ENCODE measurements at places on chromosomes 2 and 18.
A peak's percentile ranks its signal among the peaks of the same experiment; 100 is the strongest.

GRCh38 chr2:234680688-234681619, 184.1 kb upstream of the ARL4C start:
- no peak for DNase-seq

DNA sequence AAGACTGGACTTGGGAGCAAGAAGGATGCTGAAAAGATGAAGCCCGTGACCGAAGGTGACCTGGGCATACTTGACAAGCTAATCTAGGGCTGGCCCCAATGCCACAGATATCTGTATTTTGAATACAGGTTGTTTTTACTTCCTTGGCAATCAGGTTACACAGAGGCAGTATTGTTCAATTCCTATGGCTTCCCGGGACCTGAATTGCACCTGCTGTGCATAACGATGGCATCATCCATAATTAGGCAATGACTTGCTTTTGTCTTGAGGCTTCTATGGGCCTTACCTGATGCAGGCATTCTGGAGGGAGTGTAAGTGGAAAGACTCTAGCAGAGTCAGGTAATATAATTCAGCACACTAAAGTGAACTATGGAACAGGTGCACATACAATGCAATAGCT, 60.6 kb upstream of the CUL3 start:
- DNase-seq, result peak; percentile 97

- no peak for DNase-seq
Observed at GRCh38 chr2:127181851-127182250, 38.2 kb downstream of the CYP27C1 start.

- peak; percentile 55 for DNase-seq
Observed at GRCh38 chr2:177165061-177165583, 47.5 kb upstream of the HNRNPA3 start.

GRCh38 chr2:240983996-240984498, 14.4 kb upstream of the SNED1 start:
- DNase-seq, result no peak

- no peak for DNase-seq
Observed at GRCh38 chr2:235688511-235689426, 194.9 kb downstream of the AGAP1 start.

GRCh38 chr2:42851186-42851585, 58.8 kb upstream of the HAAO start:
- DNase-seq, result no peak

- DNase-seq, result no peak
Observed at GRCh38 chr2:207469451-207469850, 60.3 kb upstream of the CREB1 start.

GRCh38 chr2:178946494-178946893, 103.4 kb downstream of the CCDC141 start:
- no peak for DNase-seq

DNA sequence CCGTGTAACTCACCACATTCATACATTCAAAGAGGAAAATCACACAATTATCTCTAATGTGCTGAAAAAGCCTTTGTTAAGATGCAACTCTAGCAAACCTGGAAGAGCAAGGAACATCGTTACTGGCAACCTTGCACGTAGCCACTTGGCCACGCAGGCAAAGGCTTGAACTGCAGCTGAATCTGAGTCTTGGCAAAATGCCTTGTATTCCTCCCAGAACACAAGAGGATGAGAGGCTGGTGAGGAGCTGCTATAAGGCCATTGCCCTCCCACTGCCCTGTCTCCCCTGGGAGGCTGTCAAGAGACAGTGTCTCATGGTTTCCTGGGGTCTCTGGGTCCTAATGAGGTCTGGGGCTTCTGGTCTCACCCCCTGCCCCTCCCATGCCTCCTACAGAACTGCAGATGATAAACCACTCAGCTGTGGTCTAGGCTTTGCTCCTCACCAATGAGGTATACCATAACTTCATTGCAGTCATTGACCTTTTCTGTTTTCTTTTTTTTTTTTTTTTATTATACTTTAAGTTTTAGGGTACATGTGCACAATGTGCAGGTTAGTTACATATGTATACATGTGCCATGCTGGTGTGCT, 141.4 kb downstream of the SPP2 start:
- no peak for DNase-seq

- DNase-seq, result no peak
Observed at GRCh38 chr2:106233350-106233706, 39.2 kb upstream of the UXS1 start.

GRCh38 chr18:60040971-60041370, 141.2 kb downstream of the PMAIP1 start:
- no peak for DNase-seq

DNA sequence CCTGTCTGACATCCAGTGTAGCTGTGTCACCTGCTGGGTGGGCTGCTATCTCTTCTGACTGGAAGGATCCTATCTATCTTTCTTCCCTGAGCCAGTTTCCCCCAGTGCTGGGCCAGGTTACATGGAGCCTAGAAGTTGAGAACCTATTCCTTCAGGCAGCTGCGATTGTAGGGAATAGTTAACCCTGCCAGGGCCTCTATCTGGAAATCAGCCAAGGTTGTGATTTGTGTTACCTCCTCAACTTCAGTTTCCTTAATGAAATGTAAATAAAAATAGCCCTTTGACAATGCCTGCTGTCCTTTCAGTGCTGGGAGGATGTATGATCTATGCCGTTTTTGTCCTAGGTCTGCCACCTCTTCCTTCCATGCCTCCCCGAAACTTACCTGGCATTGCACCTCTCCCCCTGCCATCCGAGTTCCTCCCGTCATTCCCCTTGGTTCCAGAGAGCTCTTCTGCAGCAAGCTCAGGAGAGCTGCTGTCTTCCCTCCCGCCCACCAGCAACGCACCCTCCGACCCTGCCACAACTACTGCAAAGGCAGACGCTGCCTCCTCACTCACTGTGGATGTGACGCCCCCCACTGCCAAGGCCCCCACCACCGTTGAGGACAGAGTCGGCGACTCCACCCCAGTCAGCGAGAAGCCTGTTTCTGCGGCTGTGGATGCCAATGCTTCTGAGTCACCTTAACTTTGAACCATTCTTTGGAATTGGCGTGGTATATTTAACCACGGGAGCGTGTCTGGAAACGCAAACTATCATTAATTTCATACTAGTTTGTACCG, 36.6 kb downstream of the GORASP2 start:
- no peak for DNase-seq

- DNase-seq, result no peak
Observed at GRCh38 chr18:50687491-50687890, 127.6 kb downstream of the MAPK4 start.

DNA sequence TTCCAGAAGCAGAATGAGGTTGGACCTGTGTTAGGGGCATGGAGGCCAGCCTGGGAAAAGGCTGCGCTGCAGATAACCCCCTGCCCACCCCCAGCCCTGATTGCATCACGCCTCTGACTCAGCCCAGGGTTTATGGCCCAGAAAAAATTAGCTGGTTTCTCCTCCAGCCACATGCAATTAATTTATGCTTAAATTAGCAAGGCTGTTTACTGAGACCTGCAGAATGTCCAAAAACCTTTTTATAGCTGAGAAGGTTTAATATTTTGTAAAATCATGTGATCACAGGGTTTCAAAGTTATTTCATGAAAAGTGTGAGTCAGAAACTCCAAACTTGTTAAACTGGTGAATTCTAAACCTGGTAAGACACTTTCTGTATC, 123.1 kb upstream of the HDAC4 start:
- no peak for DNase-seq

DNA sequence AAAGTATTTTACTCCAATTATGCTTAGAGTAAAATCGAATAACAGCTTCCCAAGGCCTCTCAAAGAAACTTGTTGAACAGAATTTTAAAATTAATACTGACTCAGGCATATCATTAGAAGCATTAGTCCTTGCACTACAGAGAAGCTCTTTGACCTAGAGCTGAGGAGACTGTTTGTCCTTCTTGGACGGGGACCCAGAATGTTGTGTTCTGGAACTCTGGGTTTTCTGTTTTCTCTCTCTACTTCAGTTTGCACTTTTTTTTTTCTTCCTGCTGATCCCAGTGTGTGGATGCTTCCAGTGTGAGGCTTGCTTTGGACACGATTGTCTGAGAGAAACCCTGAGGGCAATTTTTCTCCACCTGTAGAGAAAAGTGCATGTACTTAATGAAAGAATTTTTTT, 847.6 kb downstream of the SOCS6 start:
- DNase-seq, result no peak

- DNase-seq, result no peak
Observed at GRCh38 chr18:3319399-3319798, 57.5 kb downstream of the MYL12B start.

GRCh38 chr2:191894681-191895147, 47.8 kb upstream of the CAVIN2 start:
- DNase-seq, result no peak

DNA sequence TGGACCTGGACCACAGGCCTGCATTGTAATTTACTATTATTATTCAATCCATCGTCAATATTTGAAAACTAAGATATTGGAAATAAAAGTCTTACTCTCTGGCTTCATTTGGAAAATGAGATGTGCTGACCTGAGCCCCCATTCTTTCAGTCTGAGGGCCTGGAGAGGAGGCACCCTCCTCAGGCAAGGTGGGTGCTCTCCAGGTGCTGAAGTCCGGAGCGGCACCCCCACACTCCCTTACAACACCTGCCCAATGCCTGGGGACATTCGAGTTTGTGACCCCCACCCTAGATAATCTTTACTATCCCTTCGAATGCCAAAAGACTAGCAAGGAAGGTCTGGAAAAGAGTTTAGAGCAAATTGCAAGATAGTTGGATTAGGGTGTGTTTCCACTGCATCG, 133.3 kb downstream of the EN1 start:
- no peak for DNase-seq

DNA sequence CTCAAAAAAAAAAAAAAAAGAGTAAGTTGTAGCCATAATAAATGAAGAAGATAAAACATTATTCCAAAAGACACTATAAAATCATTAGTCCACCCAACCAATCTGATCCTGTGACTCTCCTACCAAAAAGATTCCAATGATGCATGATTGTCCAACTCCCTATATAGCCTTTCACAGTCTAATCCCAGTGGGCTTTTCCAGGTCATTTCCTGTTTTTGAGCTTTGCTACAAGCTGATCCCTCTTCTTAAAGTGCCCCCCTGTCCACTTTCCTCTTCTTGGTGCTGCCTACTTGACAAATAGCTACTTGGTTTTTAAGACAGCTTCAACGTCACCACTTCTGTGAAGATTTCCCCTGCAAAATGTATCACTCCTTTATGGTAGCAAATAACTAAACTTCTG, 88.4 kb downstream of the SEMA4F start:
- no peak for DNase-seq

DNA sequence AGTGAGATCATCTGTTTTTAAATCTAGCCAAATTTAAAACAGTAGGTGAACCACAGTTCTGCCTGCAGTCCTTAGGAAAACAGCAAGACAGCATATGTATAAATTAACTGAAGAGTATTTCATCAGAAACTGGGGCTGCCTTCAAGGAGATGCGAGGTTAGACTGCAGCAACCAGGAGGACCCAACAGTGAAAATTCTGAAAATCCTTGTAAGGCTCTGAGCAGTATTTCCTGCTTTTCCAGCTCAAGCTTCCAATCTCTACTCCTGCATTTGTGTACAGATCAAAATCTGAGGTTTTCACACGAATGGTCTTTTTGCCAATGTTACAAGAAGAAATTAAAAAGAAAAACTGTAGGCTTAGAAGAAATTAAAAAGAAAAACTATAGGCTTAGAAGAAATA, 43.7 kb downstream of the CERKL start:
- no peak for DNase-seq

DNA sequence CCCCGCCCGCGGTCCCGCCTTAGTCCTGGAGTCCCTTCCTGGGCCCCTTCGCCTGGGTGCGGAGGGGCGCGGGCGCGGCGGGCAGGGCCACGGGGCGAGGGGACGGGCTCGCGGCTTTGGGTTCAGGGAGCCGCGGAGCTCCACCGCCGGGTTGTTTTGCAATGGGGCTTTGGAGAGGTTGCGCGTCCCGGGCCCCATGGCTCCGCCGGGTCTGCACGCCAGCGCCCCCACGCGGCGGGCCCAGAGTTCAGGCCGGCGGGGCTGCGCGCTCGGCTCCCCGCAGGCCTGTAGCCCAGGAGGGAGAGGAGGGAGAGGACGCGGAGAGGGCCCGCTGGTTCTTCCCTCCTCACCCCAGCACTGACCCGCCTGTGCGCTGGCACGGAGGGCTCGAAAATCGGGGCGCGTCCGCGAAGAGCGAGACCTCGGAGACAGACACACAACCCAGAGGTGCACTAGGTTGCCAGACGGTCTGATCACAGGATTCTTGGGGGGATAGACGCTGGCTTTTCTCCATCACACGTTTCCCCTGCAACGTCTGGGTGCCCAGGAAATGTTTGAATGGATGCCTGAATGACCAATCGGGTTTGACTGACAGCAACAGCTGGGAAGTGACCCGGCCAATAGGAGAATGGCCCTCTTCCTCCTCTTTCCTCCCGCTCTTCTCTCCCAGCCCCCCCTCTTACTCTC, 4.9 kb upstream of the SIX2 start:
- DNase-seq, result peak; percentile 26

- DNase-seq, result no peak
Observed at GRCh38 chr2:238988105-238988504, 140.2 kb downstream of the TWIST2 start.

DNA sequence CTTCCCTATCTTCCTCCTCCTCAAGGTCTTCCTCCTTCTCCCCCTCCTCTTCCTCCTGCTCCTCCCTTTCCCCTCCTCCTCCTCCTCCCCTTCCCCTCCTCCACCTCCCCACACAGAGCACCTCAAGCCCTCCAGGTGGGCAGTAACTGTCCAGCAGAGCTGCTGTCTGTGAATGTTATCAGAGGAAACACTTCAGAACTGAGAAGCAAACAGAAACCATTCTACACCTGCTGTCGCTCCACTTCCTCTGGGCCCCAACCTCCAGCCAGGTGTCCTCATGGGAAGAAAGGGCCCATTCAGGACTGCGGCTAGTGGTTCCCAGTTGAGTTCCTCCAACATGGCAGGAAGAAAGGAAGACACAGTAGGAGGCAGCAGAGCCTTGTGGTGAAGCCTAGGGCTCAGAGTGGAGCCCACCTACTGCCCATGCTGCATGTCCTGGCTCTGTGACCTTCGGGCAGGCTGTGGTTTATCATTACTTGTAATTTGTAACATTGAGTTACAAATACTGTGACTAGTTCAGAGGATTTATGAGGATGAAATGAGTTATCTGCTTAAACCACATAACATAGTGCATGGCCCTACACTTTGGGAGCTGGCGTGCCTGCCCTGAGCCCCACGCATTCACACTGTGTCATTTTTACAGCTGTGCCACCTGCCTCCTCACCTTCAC, 165.9 kb upstream of the ID2 start:
- DNase-seq, result peak; percentile 49

GRCh38 chr2:176650104-176650837, 381.0 kb downstream of the MTX2 start:
- DNase-seq, result peak; percentile 58

GRCh38 chr2:174330945-174331594, 3.7 kb upstream of the SP9 start:
- no peak for DNase-seq

DNA sequence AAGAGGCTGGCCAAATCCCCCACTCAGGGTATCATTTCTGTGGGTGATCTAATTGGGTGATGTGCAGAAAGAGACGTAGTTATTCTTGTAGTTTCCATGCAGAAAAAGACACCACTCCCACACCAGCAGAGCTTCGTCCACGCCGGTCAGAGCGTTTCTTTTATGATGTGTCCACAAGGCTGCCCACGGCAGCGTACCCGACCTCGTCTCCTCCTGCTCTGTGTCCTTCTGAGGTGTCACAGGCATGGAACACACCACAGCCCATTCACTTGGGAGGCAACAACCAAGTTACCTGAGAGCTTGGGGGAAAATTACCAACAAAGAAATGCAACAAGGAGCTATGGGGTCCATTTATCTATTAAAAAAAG, 131.3 kb downstream of the PXDN start:
- no peak for DNase-seq

- DNase-seq, result no peak
Observed at GRCh38 chr2:179936654-179937053, 70.4 kb downstream of the CWC22 start.

GRCh38 chr2:18551169-18551568, 9.3 kb downstream of the RDH14 start:
- DNase-seq, result no peak

- DNase-seq, result no peak
Observed at GRCh38 chr2:36781907-36782720, 85.6 kb downstream of the VIT start.

Data from NCI-H526 treated with DMSO at 0.1 percent for 48 hours (cell line).